ENCODE measurements at places on chromosomes 16 and 17. TPM values are rescaled to one million over a fixed set of nuclear protein-coding genes. Genes with fewer than 3 reads are reported as not detected.

NTN3 gene
- not detected for total RNA-seq

ALDH3A1 gene
- not detected for total RNA-seq

C17orf50 gene
- total RNA-seq, result not detected

GAST gene
- total RNA-seq, result not detected

RHBDF1 gene
- total RNA-seq, result 0.40 TPM

KRTAP4-5 gene
- total RNA-seq, result not detected

MYO15A gene
- total RNA-seq, result 0.34 TPM

DNA sequence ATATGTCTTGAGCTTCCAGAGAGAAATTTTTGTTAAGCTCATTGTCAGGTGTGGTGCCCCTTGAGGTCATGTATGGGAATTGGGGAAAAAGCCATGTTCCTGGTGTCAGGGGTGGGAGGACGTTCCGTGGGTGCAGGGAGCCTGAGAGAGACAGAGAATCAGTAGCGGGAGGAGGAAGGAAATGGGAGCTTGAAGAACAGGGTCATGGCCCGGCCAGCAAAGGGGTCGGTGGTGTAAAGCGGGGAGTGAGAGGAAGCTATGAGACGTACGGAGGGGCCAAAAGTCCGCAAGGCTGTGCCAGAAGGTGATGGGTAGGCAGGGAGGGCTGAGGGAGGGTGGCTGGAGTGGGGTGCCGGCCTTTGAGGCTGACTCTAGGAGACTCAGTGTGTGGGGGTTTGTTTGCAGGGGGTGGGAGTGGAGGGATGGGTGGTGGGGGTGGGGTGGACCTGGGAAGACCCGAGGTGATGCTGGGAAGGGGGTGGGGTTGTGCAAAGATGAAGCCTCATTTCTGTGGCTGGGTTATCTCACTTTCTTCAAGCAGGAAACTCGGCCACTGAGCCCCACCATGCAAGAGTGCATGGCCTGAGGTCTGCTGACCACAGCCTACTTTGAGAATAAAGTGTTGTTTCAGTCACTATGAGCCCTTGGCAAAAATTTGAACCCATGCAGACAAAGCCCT lies 63.6 kb downstream of the PLCG2 start:
- no peak for DNase-seq

GRCh38 chr17:57439651-57440050 lies 183.3 kb downstream of the MSI2 start:
- DNase-seq, result no peak

GRCh38 chr17:83080579-83080857 lies 1.1 kb downstream of the METRNL start:
- no peak for DNase-seq

DNA sequence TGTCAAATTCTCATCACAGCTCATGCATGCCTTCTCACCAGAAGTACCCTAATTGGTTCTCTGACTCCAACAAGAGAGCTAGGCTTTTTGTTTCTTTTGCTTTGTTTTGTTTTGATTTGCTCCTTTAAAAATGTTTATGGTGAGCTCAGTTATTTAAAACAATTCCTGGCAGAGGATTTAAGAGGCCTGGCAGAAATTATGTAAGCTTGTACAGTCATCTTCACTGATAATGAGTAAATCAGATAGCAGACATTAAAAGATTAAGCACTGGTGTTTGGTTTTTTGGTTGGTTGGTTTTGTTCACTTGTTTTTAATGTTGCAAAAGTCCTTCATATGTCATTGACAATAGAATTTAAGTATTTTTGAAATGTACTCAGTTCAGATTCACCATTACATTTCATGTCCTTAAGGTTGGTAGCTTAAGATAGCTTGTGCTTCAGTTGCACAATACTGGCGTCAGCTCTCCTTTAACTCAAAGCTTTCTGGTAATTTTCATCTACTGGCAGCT lies 378.9 kb downstream of the CDH13 start:
- no peak for DNase-seq

DNA sequence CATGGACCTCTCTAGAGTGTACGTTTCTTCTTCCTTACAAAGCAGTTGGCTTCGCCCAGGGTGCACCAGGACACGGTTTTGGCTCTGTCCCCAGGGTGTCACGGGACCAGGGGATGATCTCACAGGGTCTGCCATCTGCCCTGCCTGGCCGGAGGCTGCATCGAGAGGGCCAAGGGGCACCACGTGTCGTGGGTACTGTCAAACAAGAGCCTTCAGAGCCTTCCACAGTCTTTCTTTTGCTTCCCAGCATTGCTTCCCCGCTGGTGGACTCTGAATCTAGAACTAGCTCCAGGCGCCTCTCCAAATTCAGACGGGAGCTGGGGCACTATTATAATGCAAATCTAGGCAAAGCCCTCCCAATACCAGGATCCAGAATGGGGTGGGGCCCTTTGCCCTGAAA lies 47.9 kb downstream of the MAPT start:
- no peak for DNase-seq

GRCh38 chr16:76653390-76654026 lies 376.3 kb downstream of the CNTNAP4 start:
- no peak for DNase-seq

Data from activated CD8-positive, alpha-beta T cell treated with anti-CD3 and anti-CD28 coated beads, Interleukin-2, amount 10 ng/mL, durations not matched to agents 7 days and 5 days (primary cell).